ENCODE measurements at places on chromosomes 5 and 9.

DNA sequence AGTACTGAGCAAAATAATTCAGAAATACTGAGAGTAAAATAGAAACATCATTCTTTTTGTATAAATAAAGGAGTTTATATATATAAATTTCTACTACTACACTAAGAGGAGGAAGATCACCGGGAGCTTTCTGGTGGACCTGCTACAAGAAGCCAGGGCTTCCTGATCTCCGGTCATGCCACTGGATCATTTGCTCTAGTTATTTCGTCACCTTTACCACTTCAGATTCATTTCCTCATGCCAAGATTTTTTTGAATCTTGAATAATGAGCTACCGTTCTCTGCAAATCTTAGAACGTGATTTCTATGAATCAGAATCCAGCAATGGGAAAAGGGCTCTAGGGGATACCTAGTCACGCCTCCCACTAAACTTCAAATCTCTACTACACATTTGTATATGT is 51.9 kb upstream of the TBC1D9B start:
- no peak for DNase-seq

- DNase-seq = no peak
Measured at GRCh38 chr5:56467176-56467717, 234.1 kb upstream of the ANKRD55 start.

- peak; percentile 75 for DNase-seq
Measured at GRCh38 chr5:181173027-181173419, 25.6 kb downstream of the OR2V2 start.

- DNase-seq = no peak
Measured at GRCh38 chr9:136345281-136346156, 18.0 kb downstream of the DNLZ start.

- no peak for DNase-seq
Measured at GRCh38 chr9:111728617-111729366, 65.9 kb downstream of the SHOC1 start.

Data from stimulated activated CD4-positive, alpha-beta T cell treated with anti-CD3 and anti-CD28 coated beads, Interleukin-2, amount 100 ng/mL, for 48 hours (primary cell).